Esophagus squamous epithelium (tissue), 5 donors: ENCODE measurements at places on chromosomes 5 and 9. TPM values are rescaled to one million over a fixed set of nuclear protein-coding genes. Genes with fewer than 3 reads are reported as not detected.

GRCh38 chr9:85553475-85553874, 188.3 kb downstream of the AGTPBP1 start:
- DNase-seq: no peak
- H3K4me3 ChIP-seq: no peak overlapping the region
- no peaks in the 10 kb centered on the region for H3K27me3 ChIP-seq
- H3K4me1 ChIP-seq: no peaks in the 10 kb centered on the region
- no peak overlapping the region for H3K27ac ChIP-seq

GRCh38 chr9:130117376-130117775, 54.8 kb upstream of the NCS1 start:
- H3K36me3 ChIP-seq: no peaks in the 10 kb centered on the region
- peaks cover 9% of the 10 kb centered on the region for H3K4me1 ChIP-seq
- H3K4me3 ChIP-seq: no peak overlapping the region
- DNase-seq: no peak
- peak overlapping the region; percentile 84 for H3K27ac ChIP-seq

GRCh38 chr5:36641431-36641830, 35.0 kb downstream of the SLC1A3 start:
- H3K4me1 ChIP-seq: no peaks in the 10 kb centered on the region
- no peaks in the 10 kb centered on the region for H3K36me3 ChIP-seq
- H3K27ac ChIP-seq: no peak overlapping the region

GRCh38 chr5:112583166-112583565, 154.5 kb upstream of the APC start:
- no peak overlapping the region for H3K27ac ChIP-seq
- H3K27me3 ChIP-seq: no peaks in the 10 kb centered on the region
- no peaks in the 10 kb centered on the region for H3K36me3 ChIP-seq

GRCh38 chr5:172129256-172129910, 58.6 kb downstream of the STK10 start:
- DNase-seq: no peak

- no peak overlapping the region for H3K4me3 ChIP-seq
- H3K27me3 ChIP-seq: no peaks in the 10 kb centered on the region
These were observed 324.1 kb upstream of the TNC start for GRCh38 chr9:115442054-115442453.

DNA sequence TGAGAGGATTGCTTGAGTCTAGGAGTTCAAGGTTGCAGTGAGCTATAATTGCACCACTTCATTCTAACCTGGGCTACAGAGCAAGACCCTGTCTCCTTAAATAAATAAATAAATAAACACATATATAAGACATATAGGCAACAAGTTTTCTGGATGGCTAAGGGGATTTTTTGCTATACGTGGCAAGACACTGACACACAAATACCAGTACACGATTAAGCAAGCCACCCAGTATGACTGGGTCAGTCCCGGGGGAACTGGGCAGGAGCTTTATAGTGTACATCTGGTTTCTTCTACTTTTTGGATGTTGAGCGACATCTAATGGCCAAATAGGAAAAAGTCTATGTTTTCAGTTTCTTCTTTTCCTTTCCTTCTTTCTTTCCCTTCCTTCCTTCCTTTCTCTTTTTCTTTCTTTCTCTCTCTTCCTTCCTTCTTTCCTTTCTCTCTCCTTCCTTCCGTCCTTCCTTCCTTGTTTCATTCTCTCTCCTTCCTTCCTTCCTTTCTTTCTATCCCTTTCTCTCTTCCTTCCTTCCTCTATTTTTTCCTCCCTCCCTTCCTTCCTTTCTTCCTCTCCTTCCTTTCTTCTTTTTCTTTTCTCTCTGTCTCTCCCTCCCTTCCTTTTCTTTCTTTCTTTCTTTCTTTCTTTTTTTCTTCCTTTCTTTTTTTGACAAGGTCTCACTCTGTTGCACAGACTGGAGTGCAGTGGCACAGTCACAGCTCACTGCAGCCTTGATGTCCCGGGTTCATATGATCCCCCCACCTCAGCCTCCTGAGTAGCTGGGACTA, 47.0 kb upstream of the PLIN2 start:
- DNase-seq: no peak
- H3K36me3 ChIP-seq: no peaks in the 10 kb centered on the region
- H3K4me1 ChIP-seq: peaks cover 23% of the 10 kb centered on the region
- H3K4me3 ChIP-seq: no peak overlapping the region
- no peaks in the 10 kb centered on the region for H3K27me3 ChIP-seq

DNA sequence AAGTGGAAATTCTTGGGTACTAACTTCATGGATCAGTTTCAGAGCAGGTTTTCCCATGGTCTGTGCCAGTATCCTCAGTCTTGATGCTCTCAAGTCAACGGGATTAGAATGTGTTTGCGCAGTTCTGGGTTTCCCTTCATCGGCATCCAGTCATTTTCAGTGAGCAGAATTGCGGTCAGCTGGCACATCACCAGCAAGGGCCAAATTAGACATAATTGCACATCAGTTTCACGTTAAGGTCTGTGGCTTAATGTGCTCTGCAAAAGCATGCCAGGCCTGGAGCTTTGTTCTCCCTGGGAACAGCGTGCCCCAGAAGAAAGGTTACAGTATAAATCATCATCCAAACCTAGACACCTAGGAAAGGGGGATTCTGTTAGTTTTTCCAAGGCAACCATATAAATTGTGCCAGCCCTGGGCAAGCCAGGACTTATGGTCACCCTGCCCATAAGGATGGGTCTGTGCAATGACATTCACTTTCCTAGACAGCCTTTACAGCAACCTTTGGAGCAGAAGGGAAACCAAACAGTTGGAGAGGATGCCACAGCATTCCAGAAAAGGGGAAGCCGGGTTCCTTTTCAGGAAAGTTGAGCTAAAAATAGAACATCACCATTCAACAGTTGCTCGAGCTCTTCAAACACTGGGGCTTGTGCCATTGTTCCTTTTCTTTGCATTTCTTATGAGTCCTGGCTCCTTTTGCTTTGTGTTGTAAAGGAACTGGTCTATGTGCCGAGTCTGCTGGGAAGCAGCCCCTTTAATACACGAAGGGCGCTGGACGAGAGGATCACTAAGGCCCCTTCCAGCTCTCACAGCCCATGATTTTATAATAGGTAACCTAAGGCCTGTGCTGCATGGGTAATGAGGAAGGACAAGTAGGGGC, 23.1 kb downstream of the IQGAP2 start:
- no peaks in the 10 kb centered on the region for H3K27me3 ChIP-seq
- no peak overlapping the region for H3K4me3 ChIP-seq
- no peaks in the 10 kb centered on the region for H3K36me3 ChIP-seq
- H3K27ac ChIP-seq: no peak overlapping the region
- no peaks in the 10 kb centered on the region for H3K4me1 ChIP-seq

DNA sequence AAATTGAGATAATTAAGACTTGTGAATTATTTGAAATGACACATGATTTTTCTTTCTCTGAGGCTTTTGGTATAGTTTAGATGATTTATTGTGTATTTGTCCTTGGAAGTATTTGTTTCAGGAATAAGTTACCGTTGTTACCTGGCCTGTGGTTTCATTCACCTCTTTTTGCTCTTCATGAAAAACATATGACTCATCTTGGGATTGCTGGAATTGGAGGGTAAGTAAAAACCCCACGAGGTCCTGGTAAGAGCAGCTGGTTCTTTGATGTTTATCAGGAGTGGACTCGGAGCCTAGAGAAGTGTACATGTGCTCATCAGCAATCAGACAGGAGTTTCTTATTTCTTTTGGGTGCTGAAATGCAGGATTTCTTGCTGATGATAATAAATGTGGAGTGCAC, 275.3 kb downstream of the PSAT1 start:
- no peak overlapping the region for H3K27ac ChIP-seq
- no peak overlapping the region for H3K4me3 ChIP-seq
- no peaks in the 10 kb centered on the region for H3K27me3 ChIP-seq
- H3K4me1 ChIP-seq: no peaks in the 10 kb centered on the region
- no peaks in the 10 kb centered on the region for H3K36me3 ChIP-seq
- no peak for DNase-seq

DNA sequence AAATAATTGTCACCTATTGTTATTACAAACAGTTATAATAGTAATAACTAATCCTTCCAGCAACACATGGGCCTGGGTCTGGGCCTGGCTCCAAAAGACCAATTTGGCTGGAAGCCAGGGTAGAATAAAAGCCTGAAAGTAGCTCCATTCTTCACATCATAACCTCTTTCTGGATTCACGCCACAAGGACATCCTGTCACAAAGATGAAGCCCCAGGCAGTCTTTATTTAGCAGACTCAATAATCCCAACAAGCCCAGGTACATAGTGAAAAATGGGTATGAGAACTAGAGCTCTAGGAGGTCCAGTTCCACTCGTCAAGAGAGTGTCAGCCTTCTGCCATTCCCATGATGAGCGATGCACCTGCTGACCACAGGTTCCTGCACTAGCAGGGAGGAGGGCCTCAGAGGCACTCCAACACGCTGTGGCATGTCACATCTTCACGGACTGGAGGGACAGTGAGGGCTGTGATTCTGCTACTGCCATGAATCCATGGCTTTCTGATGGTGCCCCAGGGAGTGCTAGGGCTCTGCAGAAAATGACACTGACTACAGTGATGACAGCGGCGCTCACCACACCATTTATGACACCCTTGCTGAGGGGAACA, 124.9 kb downstream of the SPOCK1 start:
- no peak for DNase-seq
- no peak overlapping the region for H3K4me3 ChIP-seq
- no peaks in the 10 kb centered on the region for H3K36me3 ChIP-seq

The C6 gene
- total RNA-seq: 0.67 TPM

The WNK2 gene
- 1.8 TPM for total RNA-seq

The ADRB2 gene
- 19.5 TPM for total RNA-seq

The CAMK2A gene
- not detected for total RNA-seq

The DAB2IP gene
- total RNA-seq: 28.3 TPM

The NPDC1 gene
- 16.8 TPM for total RNA-seq

The ZNF454 gene
- total RNA-seq: 1.4 TPM
